ENCODE measurements at places on chromosomes 6 and 20.

- peak; percentile 76 for DNase-seq
Observed at GRCh38 chr20:57030611-57031600, 235.5 kb downstream of the BMP7 start.

DNA sequence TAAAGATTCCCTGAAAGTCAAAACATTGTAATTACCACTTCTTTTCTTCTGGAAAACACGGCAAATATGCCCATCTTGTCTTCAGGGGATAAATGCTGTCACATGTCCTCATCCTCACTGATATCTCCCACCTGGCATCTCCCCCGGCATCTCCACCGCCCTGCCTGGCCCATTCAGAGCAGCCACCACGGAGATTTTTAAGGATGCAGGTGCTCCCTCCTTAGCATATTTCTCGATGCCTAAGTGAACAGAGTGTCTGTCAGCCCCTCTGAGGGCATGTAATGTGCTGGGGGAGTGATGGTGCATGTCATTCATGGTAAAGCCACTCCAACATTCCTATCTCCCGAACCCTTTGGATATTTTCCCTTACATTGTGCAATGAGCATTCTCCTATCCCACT is 215.5 kb downstream of the PREX1 start:
- DNase-seq: no peak

GRCh38 chr6:96276856-96277255 is 244.8 kb upstream of the UFL1 start:
- no peak for DNase-seq

GRCh38 chr6:170003451-170004160 is 252.2 kb downstream of the ERMARD start:
- DNase-seq: no peak

DNA sequence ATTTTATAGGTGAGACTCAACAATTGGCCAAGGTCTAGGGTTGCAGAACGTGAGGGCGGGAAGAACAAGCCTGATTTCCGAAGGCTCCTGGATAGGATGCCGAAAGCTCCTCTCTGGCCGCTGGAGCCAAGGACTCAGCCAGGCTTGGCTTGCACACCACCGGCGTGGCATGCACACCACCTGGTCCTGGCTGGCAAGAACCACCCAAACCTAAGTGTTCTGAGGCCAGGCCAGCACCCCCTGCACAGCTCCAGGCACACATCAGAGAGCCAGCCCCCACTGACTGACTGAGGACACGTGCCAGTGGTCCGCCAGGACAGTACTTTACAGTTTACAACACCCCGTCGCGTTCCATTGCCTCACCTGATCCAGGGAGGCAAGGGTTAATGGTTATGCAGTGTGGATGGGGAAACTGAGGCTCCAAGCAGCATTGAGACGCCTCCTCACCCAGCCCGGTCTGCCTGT is 414 bp downstream of the TGM2 start:
- DNase-seq: no peak

Data from GM04504 (cell line).